ENCODE measurements at places on chromosomes 4 and X.

GRCh38 chrX:131779741-131780140 lies 235.9 kb downstream of the OR13H1 start:
- no peak for DNase-seq

- DNase-seq: peak; percentile 7
Measured at GRCh38 chr4:26131711-26132110, 189.1 kb upstream of the RBPJ start.

GRCh38 chrX:13090027-13090338 lies 45.6 kb upstream of the FAM9C start:
- DNase-seq: no peak

GRCh38 chrX:15269120-15269519 lies 763 bp downstream of the ASB9 start:
- no peak for DNase-seq

DNA sequence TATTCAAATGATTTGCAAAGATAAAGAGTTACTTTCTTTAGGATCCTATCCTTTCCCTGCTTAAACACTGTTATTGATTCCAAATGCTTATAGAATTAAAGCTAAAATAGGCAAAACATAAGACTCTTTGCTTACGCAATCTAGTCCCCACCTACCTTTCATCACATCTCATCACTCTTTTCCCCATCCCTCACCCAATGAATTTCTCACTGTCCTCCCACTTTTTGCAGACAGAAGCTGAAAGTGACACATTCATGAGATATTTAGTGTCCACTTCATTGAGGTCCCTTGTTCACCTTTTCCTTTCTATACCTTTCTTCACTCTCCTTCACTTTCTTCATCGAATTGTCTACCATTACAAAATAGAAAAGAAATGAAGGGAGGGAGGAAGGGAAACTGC lies 424 bp downstream of the SATL1 start:
- DNase-seq: no peak

DNA sequence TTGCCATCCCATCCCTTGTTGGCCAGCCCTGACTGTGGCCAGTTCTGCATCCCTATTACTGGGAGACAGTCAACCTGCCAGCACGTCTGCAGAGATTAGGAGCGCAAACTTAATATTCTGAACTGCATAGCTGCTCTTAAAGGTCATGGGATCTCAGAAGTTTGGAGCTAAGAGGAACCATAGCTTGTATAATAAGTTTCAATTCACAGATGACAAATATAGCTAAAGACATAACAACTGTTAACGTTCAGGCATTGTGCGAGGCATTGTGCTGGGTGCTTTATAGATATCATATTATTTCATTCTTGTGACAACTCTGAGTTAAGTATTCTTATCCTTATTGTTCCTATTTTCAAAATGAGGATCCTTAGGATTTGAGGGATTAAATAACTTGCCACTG lies 3.7 kb downstream of the SCARB2 start:
- DNase-seq: no peak

- DNase-seq: no peak
Measured at GRCh38 chr4:182644683-182645050, 272.5 kb downstream of the DCTD start.

GRCh38 chr4:31045724-31046318 lies 325.7 kb downstream of the PCDH7 start:
- no peak for DNase-seq

DNA sequence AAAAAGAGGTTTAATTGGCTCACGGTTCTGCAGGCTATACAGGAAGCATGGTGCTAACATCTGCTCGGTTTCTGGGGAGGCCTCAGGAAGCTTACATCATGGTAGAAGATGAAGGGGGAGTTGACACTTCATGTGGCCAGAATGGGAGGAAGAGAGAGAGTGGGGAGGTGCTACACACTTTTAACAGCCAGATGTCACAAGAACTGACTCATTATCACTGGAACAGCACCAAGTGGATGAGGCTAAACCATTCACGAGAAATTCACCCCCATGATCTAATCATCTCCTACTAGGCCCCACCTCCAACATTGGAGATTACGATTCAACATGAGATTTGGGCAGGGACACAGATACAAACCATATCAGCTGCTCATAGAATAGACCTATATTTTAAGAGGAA lies 255.8 kb downstream of the OPHN1 start:
- DNase-seq: no peak

DNA sequence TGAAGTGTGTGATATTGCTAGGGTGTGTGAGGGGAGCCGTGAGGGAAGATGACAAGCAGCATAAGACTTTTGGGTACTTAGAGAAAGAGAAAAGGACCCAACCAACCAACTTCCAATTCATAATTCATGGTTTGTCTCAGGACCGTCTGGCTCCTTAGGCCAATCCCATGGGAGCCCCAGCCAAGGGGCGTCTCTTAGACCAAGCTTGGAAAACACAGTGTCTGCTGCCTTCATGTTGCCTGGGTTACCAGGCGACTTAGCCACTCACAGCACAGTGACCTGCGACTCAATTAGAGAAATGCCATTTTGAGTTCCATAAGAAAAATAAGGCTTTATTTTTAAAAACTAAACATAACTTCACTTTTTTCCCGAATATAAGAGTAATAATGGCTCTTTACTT lies 32.7 kb downstream of the BST1 start:
- DNase-seq: no peak

- no peak for DNase-seq
Measured at GRCh38 chrX:19646282-19646681, 131.0 kb upstream of the MAP3K15 start.

GRCh38 chrX:71181558-71181909 lies 36.9 kb downstream of the NLGN3 start:
- peak; percentile 22 for DNase-seq

DNA sequence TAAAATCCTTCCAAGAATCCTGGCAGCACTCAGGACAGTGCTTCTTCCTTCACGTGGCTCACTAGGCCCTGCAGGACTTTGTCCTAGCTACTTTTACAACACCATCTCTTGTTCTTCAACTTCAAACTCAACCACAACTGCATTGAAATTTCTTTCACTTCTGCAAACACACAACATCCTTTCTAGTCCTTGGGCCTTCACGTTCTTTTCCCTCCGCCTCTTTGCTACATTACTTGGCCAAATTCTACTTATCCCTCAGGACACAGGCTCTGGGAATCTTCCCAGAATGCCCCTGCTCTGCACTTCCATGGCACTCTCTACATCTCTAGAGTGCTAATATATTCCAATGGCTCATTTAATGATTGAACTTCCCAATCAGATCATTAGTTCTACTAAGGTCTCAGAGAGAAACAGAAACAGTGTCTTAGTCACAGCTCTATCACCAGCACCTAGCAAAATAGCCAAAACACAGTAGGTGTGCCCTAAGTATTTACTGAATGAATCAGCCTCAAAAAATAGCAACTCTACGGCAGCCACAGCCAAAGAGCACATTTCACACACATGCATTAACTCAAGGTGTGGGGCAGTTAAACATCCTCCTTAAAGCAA lies 73.3 kb downstream of the MANBA start:
- DNase-seq: no peak

Data from activated effector memory CD4-positive, alpha-beta T cell treated with Interleukin-2 at 50 U/mL for 16 hours (primary cell).